ENCODE measurements at places on chromosomes 2 and 18.

DNA sequence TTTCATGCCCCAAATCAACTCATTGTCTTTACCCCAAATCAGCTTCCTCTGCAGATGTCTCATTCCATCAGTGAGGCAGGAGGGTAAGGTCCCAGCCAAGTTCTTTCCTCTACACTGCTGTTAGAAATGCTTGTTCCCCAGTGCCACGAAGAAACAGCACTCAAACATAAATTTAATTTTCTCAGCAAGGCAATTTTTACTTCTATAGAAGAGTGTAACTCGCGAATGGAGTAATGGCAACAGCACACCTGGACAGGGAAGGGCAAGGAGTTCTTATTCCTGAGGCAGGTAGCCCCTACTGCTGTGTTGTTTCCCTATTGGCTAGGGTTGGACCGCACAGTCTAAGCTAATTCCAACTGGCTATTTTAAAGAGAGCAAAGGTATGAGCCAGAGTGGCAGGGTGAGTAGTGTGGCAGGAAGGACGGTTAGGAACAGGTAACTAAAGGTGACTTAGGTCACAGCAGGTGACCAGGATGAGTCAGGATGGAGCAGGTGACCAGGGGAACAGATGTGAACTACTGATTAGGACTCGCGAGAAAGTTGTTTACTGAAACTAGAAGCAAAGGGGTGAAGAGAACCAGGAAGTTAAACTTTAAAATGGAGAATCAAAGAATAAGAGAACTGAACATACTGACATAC, 12.0 kb upstream of the CEP68 start:
- DNase-seq = no peak

GRCh38 chr2:39511605-39512433, 74.7 kb upstream of the MAP4K3 start:
- no peak for DNase-seq

- DNase-seq = no peak
These were observed 21.9 kb downstream of the TRABD2A start for GRCh38 chr2:84858937-84859336.

DNA sequence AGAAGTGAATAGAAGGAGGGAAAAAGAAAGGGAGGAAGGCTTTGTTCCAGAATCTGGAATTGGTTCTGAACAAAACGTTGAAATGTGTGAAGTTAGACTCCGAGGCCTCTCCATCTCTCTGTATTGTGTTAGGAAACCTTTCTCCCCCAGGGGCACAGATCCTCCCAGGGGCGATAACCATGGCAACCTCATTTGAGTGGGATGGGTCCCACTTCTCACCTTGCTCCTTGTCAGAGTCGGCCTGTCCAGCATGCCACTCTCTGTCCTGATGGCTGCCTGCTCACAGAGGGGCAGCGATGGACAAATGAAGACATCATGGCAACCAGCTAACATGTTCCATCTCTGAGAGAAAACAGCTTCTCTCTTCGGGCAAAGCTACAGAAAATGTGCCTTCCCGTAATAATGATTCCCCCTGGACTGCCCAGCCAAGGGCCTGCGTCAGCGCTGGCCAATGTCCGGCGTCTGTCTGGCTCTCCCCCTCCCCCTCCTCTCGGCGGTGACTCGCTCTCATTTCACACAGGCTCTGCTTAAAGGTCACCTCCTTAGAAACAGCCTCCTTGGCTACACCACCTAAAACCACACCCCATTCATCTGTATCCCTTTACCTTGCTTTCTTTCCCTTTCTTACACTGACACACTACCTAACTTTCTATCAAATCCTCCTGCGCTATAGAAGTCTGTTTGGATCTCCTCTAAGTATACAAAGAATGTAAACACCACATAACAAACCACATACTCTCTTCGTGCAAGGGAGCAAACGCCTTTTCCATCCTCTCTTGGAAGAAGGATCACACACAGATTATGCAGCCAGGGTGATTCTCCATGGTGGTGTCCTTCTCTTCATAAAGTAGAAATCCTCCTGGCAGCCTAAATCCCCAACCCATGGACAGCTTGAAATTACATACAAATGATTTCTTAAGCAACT, 32.1 kb upstream of the TTC39C start:
- no peak for DNase-seq

DNA sequence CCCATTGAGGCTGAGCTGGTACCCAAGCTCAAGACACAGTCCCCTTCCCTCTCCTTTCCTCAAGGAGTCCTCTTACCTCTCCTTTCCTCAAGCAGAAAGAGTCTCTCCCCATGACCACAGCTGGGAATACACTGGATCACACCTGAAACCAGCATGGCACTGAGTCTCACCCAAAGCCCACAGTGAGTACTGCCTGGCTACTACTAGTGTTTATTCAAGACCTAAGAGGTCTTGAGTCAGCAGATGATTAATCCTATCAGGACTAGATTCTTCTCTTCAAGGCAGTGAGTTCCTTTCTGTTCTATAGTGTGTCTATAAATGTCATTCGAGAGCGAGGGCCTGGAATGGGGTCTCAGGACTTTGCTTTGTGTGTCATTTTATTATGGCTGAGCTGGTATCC, 111.4 kb downstream of the METTL4 start:
- no peak for DNase-seq

DNA sequence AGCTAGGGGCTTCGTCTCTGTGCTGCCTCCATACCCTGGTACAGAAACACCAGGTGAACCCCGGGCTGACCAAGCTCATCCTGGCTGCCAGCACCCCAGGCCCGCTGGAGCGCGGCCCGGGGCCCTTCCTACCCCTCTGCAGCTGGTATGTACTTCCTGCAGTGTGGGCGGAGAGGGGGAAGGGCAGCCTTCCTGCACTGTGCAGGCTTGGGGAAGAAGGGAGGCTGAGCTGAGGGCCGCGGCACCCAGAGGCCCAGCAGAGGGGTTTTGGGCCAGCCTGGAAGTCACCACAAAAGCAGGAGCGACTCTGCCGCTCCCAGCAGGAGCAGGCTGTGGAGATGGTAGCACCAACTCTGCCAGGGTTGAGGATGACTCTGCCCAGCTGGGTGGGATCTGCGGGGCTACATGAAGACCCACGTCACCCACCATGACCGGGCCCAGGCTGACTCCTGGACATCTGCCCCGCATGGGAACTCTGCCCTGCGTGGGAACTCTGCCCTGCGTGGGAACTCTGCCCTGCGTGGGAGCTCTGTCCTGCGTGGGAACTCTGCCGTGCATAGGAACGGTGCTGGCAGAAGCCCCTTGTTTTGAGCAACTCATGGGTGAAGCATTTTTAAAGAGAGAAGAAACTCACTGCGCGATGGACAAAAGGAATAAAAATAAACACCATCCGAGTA, 273.3 kb downstream of the NDUFA10 start:
- no peak for DNase-seq

- no peak for DNase-seq
These were observed 27.4 kb downstream of the ADI1 start for GRCh38 chr2:3491716-3492474.
